Stimulated activated CD4-positive, alpha-beta T cell treated with anti-CD3 and anti-CD28 coated beads, Interleukin-1b, Interleukin-23, amount 100 ng/mL, for 1 hour (primary cell): ENCODE measurements at places on chromosomes 4 and X.

GRCh38 chrX:69133921-69134542, 31.2 kb downstream of the PJA1 start:
- DNase-seq: no peak

GRCh38 chrX:77087529-77088169, 359.5 kb upstream of the FGF16 start:
- no peak for DNase-seq

- no peak for DNase-seq
These were observed 13.1 kb downstream of the HSD17B13 start for GRCh38 chr4:87309625-87310024.

DNA sequence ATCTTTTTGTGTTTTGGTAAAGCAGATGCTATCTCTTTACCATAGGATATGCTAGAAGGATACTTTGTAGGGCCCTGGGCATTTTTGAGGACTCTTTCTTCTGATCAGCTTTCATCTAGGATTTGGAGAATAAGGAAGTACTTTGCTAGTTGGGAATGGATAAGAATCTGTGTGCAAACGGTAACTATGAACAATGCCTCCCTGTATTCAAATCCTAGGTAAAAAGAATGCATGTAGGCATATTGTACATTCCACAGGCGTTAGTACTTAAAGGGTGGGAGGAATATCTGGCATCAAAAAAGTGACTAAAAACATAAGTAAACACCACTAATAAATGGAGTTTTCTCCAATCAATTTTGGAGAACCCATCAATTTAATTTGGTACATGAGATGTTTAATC, 59.7 kb downstream of the SH3BGRL start:
- no peak for DNase-seq

DNA sequence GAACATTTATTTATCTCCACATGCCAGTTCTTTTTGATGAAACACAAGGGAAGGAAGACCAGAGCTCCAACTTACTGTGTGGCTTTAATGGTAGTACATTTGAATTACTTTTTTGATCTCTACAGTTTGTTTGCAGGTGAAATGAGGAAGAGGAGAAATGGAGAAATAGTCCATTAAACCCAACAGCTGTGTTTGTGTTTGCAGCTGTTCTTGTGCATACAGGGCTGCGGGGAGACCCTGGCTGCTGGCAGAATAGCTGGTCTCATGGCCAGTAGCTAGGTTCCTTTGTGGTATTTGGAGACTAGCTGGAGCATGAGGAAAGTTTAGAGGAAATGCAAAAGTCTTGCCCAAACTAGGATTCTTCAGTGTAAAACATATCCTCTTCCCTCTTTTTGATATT, 374.8 kb downstream of the GPAT3 start:
- DNase-seq: no peak

DNA sequence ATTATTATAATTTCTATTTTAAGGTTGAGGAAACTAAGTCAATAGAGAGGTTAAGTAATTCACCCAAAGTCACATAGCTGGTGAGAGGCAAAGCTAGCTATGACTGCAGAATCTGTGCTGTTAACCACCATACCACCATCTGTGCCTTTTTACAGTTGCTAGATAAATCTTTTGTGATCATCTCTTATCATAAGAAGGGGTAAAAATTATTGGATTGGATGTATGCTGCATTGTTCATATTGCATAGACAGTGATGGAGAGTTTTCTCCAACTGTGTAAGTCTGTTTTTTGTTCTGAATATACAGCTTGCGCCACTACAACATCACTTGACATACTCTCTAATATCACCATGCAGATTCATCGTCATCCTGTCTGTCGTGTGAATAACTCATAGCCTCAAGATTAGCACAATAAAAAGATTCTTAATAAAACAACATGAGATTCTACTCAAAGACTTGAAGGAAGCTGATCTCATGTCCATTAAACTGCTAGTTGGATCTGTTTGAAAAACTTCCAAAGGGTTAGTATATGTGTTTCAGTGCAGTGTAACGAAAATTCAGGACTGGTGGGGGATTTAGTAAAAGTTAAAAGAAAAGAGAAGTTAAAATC, 495.9 kb downstream of the SPRY1 start:
- no peak for DNase-seq

DNA sequence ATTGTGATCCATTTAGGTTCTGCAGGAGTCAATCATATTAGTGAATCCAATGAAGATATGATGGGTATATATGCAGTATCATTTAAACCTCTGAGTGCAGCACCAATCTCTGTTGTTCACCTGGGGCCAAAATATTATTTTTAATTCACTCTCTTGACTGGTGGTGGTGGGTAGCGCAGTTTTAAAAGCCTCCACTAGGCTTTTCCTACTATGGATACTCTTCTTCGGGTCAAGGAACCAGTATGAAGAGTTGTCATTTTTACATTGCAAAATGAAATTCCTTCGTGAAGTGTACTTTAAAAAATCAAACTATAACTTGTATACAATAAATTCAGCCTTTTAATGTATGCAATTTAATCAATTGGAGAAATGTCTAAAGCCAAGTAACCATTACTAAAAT, 56.5 kb downstream of the QRFPR start:
- no peak for DNase-seq

GRCh38 chrX:96433409-96434077, 251.1 kb upstream of the DIAPH2 start:
- no peak for DNase-seq

DNA sequence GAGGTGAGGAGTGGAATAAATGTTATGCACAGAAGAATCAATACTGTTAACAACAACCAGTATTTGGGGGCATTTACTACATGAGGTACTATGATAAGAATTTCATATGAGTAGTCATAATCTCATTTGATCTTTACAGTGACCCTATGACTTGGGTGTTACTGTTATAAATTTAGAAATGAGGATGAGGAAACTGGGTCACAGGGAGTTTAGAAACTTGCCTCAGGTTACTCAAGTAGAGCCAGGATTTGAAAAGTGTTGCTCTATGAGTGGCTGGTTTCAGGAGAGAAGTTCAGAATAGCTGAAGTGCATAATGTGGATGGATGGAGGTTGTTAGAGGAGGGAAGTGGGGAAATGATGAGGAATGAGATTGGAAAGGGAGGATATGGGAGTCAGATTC, 16.6 kb upstream of the DDIT4L start:
- DNase-seq: no peak

GRCh38 chr4:173230062-173230461, 61.5 kb downstream of the GALNT7 start:
- DNase-seq: no peak

DNA sequence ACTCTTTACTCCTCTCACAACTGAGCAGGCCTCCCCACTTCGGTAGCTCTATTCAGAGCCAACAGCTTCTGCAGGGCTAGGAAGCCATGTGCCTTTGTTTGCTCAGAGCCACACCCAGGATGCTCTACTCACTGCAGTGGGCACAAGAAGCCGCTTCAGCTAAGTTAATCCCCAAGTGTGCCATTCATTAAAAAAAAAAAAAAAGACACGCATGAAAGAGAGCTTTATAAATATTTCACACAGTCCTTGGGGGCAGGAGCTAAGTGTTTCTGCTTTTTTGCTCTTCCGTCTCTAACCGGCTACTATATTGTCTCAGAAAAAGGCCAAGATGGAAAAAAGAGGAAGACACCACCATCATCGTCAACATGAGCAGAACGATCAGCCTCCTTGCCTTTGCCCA, 8.1 kb downstream of the CRMP1 start:
- DNase-seq: no peak

- no peak for DNase-seq
These were observed 478.3 kb upstream of the FTHL17 start for GRCh38 chrX:31550158-31550557.

DNA sequence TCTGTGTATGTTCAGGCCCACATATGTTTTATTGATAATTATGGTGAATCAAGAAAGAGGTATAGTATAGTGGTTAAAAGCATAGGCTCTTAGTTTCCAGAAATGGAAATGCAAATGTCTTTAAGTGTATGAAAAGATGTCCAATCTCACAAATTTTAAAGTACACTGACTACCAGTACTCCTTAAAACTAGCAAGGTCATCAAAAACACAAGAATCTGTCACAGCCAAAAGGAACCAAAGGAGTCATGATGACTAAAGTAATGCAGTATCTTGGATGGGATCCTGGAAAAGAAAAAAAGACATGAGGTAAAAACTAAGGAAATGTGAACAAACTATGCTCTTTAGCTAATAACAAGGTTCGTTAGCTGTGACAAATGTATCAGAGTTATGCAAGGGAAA, 661 bp upstream of the RBM41 start:
- no peak for DNase-seq

DNA sequence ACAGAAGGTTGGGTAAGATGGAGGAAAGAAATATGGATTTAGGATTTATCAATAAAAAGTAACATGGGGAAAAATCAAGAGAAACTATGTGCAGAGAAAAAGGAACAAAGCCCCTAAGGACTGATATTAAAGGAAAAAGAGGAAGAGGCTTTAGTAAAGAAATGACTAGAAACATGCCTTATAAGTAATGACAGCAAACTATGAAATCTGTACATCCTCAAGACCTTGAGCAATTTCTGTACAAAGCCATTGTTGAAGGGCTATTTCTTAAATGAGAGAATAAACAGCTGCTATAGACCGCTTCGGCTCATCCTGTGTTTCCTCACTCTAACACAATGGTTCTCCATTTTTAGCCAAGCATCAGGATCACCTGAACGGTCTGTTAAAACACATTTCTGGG, 180.3 kb upstream of the ATOH1 start:
- DNase-seq: no peak

DNA sequence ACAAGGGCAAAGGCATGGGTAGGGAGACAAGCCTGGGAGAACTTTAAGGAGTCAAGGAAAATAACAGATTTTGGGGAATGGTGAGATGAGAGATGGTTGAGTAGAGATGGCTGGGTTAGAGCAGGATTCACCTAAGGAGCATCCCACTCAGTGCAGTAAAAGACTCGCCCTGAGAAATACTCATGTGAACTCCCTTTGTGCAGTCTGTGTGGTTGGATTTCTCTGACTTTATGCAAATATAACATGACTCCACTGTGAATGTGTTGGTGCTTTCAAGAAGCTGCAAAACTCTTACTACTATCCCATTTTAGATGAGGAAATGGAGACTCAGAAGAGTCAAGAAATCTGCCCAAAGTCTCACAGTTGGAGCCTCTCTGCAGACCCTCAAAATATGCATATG, 129.8 kb upstream of the LIMCH1 start:
- no peak for DNase-seq

GRCh38 chr4:10185518-10186227, 69.1 kb upstream of the WDR1 start:
- no peak for DNase-seq

DNA sequence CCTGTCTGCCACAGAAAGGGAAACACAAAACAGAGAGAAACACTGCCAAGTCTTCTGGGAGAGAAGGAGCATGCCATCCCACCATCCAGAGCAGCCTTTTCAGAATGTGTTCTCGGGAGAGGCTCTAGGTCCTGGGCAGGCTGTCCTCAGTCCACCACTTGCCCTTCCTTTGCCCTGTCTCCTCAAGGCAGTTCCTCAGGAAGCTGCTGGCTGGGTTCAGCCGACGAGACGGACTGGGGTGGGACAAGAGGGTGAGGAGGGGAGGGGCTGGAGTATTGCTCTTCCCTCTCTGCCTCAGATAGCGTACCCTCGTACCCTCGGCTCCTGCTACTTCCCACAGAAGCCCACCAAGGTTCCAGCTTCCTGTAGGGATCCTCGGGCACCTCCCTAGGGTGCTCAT, 26.6 kb upstream of the LGI2 start:
- no peak for DNase-seq

DNA sequence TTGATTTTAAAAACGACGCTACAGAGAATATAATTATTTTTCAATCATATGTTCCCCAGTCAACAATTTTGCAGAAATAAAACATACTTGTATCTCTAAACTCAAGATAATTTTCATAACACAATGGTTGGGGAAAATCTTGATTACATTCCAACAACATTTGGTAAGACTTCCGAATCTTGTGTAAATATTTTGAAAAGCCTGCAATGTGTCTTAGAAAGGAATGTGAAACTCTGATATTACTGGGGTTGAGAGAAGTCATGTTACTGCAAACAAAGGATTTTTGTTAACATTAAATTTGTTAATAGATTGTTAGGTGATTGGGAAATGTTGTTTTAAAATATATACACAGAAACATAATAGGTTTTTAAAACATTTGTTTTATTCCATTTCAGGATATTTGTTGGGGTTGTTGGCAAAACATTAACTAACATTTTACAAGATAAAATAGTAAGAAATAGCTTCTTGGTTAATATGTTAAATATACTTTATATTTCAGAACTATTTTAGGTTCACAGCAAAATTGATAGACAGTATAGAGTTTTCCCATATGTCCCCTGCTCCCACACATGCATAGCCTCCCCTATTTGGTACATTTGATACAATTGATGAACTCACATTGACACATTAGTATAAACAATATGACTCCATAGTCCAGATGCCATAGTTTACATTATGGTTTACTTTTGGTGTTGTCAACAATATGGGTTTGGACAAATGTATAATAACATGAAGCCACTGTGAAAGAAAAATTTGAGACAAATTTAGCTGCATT, 218.6 kb upstream of the FAM47A start:
- DNase-seq: no peak

- no peak for DNase-seq
These were observed 12.3 kb downstream of the FHL1 start for GRCh38 chrX:136159611-136160025.

- peak; percentile 50 for DNase-seq
These were observed at the start of gene BCOR for GRCh38 chrX:40097504-40098263. Gene BCOR (minus strand): TSS chrX:40097958. CDS start chrX:40077929, 20,029 bp downstream.

- DNase-seq: no peak
These were observed 62.2 kb upstream of the WDR1 start for GRCh38 chr4:10178763-10179162.

DNA sequence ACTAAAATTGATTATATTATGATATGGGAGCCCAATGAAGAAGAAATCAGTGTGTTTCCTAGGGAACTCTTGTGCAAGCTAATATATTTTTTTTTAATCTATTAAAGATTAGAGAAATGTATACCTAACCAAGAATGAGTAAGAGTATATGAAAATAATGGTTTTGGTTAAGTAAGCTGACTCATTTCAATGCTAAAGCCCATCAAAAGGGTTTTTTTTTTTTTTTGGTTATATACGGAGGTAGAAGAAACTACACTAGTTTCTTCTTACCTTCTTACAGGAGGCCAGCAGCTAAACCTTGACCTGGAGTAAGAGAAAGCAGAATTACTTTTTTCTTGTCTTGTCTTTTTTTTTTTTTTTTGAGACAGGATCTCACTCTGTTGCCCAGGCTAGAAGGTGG, 27.5 kb downstream of the RUFY3 start:
- no peak for DNase-seq

DNA sequence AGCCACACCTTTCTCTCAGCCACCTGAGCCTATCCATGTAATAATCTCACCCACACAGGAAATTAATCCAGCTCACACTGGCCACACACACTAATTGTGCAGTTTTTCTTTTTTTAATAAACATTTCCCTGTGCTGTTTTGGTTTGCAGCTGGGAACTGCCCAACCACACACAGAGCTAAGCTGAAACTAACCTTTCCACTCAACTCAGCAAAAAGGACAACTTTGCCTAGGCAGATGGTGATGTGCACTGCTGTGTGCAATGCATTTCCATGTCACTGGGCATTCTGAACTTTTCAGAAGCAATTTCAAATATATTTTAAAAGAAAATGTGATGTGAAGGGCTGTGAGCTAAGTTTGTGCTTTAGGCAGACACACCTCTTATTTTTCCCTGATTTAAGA, 70.0 kb upstream of the TLL1 start:
- DNase-seq: no peak
